ENCODE measurements at places on chromosomes 16 and 17. TPM values are rescaled to one million over a fixed set of nuclear protein-coding genes. Genes with fewer than 3 reads are reported as not detected.

GRCh38 chr17:1515640-1516387 is 598 bp downstream of the INPP5K start:
- DNase-seq = peak; percentile 35

DNA sequence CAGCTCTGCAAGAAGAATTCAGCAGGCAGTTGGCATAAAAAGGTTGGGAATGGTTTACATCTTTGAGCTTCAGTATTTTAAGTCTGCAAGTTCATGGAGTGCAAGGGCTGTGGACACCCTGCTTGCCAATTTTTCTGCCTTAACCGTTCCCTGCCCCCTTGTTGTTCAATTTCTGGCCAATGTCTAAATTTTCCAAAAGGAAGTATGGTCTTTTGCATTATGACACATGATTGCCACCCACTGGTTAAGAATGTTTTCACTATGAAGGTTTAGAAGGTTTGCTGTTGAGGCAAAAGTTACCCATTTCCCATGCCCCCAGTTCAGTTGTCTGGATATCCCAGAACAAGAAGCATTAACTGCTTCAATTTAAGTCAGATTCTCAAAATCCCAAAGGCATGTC is 441.9 kb downstream of the CDH13 start:
- no peak for DNase-seq

GRCh38 chr16:85245307-85246172 is 133.3 kb upstream of the CIBAR2 start:
- peak; percentile 48 for DNase-seq

DNA sequence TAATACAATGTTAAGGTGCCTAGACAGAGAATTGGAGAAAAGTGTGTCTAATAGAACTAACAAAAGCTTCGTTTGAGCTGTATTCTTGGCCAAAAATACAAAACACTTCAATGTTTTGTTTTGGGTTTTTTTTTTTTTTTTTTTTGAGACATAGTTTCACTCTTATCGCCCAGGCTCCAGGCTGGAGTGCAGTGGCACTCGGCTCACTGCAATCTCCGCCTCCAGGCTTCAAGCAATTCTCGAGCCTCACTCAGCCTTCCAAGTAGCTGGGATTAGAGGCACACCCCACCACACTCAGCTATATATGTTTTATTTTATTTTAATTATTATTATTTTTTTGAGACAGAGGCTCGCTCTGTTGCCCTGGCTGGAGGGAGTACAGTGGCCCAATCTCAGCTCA is 38.3 kb upstream of the CARMIL2 start:
- no peak for DNase-seq

Gene PNMT
- total RNA-seq = not detected

Gene SEPTIN12
- total RNA-seq = not detected

Gene NPIPA5
- total RNA-seq = 13.6 TPM

Data from activated naive CD8-positive, alpha-beta T cell treated with anti-CD3 and anti-CD28 coated beads for 36 hours (primary cell).